RPMI7951 (cell line): ENCODE measurements at places on chromosomes 5 and 9.

DNA sequence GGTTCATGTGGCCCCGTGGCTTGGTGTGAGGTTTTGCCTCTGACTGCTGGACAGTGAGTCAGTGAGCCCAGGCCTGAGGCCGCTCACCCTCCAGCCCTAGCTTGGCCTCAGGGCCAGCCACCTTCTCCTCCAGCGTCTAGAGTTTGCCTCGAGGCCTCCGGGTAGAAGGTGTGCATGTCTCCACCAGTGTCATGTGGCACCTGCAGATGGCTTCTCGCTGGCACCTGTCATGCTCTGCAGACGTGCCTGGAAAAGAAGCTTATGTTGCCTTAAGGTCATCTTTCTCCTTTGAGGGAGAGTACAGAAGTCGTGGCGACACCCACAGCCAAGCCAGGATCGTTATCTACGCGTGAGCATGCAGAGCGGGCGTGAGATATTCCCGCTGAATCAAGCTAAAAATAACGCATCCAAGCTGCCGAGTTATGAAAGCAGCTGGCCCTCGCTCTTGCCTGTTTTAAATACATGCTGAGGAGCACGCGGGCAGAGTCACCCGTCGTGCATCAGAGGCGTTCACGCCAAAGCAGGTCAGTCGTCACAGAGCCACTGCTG is 79.7 kb upstream of the FCN2 start:
- DNase-seq = peak; percentile 89

DNA sequence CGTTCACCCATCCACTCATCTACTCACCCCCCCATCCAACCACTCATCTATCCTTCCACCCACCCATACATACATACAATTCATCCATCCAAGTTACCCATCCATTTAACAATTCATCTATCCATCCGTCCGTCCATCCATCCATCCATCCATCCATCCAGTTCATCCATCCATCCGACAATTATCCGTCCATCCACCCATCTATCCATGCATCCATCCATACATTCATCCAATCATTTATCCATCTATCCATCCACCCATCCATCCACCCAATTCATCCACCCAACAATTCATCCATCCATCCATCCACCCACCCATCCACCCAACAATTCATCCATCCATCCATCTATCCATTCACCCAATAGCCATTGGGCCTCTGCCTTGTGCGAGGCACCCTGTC is 173.2 kb upstream of the MVB12B start:
- no peak for DNase-seq

DNA sequence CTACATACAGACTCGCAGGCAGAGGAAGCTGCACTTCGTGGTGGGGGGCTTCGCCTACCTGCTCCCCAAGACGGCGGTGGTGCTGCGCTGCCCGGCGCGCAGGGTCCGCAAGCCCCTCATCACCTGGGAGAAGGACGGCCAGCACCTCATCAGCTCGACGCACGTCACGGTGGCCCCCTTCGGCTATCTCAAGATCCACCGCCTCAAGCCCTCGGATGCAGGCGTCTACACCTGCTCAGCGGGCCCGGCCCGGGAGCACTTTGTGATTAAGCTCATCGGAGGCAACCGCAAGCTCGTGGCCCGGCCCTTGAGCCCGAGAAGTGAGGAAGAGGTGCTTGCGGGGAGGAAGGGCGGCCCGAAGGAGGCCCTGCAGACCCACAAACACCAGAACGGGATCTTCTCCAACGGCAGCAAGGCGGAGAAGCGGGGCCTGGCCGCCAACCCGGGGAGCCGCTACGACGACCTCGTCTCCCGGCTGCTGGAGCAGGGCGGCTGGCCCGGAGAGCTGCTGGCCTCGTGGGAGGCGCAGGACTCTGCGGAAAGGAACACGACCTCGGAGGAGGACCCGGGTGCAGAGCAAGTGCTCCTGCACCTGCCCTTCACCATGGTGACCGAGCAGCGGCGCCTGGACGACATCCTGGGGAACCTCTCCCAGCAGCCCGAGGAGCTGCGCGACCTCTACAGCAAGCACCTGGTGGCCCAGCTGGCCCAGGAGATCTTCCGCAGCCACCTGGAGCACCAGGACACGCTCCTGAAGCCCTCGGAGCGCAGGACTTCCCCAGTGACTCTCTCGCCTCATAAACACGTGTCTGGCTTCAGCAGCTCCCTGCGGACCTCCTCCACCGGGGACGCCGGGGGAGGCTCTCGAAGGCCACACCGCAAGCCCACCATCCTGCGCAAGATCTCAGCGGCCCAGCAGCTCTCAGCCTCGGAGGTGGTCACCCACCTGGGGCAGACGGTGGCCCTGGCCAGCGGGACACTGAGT is 255.9 kb downstream of the SAXO1 start:
- DNase-seq = no peak

DNA sequence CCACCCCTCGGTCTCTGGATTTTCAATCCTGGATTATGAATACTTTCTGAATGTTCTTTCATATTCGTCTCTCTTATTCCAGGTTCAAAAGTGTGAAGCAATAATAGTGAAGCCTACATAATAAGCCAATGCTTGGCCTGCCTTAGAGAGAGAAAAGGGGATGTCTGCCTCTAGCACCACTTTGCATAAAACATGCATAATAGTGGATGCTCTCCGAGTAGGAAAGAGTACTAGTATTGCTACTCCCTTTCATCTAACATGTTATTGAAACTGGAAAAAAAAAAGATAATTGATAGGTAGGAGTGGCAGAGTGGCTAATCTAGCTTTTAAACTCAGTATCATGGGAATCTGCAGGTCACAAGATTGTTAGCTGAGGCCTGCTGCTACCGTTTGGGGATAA is 158.1 kb downstream of the SPATA31D1 start:
- DNase-seq = no peak

- DNase-seq = no peak
These were observed 60.6 kb upstream of the FCN1 start for GRCh38 chr9:134978272-134978671.

GRCh38 chr9:137076636-137077009 is 694 bp upstream of the UAP1L1 start:
- DNase-seq = no peak

DNA sequence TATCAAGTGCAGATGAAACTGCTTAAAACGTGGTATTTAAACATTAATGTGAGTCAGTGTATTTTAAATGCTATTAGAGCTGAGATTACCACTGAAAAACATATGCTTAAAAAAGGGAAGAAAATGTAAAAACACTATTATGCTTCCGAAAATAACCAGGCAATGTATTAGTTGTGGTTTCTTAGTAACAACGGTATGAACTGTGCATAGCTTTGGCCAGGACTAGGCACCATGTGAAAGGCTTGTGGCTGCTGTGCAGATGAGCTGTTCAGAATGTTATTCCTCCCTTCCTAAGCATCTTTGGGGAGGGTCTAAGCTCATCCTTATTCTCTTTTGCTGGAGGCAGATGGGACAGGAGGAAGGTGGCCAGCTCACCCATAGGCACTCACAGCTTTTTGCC is 84.9 kb downstream of the NTRK2 start:
- no peak for DNase-seq

- DNase-seq = peak; percentile 86
These were observed 478.2 kb upstream of the TNC start for GRCh38 chr9:115596021-115596745.

- peak; percentile 69 for DNase-seq
These were observed 74.5 kb downstream of the CDKN2A start for GRCh38 chr9:21919377-21920362.

DNA sequence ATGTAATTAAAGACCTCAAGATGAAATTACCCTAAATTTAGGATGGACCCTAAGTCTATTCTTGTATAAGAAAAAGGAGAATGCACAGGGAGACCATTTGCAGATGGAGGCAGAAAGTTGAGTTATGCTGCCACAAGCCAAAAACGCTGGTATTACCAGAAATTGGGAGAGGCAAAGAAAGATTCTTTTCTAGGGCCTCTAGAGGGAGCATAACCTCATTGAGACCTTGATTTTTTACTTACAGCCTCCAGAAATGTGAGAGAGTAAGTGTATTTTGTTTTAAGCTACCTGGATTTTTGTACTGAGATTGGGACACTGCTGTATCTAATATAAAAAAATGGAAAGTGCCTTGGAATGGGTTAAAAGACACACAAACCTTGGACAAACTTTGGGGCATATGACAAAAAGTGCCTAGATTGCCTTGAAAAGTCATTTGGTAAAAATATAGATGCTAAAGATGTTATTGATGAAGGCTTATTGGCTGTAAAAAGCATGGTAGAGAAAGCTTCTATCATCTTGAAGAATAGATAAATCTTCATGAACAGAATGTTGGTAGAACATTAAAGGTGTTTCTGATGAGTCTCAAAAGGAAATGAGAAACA is 174.7 kb upstream of the PRDM9 start:
- no peak for DNase-seq

DNA sequence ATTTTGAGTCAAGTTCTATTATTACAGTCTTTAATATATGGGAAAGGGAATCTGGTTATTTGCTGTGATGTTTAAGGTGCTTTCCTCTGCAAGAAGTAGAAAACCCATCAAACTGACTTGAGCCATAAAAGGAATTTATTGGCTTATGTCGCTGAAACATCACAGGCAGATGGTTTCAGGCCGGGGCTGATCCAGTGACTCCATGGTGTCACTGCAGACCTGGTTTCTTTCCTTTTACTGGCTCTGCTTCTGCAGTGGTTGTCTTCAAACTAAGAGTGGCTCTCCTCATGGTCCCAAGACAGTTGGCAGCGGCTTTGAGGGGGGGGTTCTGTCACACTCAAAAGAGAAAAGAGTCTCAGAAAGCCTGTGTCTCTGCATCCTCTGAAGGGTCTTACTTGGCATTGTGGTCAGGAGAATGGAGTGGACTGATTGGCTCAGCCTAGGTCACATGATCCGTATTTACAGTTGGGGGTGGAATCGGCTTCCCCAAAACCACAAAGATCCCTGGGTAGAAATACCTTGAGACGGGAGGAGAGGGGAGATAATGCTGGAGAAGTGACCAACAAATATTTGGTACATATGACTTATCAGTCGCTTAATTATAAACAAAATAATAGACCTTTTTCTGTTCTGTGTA is 106.3 kb downstream of the DAPK1 start:
- DNase-seq = no peak
